ENCODE measurements at places on chromosomes 2 and 18. TPM values are rescaled to one million over a fixed set of nuclear protein-coding genes. Genes with fewer than 3 reads are reported as not detected.

Gene SIX2
- 0.12 TPM for total RNA-seq

GRCh38 chr2:215601990-215602721, 166.3 kb upstream of the FN1 start:
- no peak for ATAC-seq

DNA sequence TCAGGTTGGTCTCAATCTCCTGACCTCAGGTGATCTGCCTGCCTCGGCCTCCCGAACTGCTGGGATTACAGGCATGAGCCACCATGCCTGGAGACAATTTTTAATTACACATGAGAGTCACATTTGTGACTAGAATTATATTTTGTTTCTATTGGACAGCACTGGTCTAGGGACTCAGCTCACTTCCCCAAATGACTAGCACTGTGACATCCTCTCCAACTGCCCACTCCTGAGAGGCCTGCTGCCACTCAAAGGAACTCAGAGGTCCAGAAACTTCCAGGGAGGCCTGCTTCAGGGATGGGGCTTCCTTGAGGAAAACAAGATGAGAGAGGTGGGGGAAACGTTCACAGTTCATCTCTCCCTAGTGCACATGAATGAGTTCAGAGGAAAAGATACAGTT, 29.5 kb downstream of the TMEM163 start:
- no peak for ATAC-seq

Gene CNTNAP5
- total RNA-seq = not detected

Gene SLC16A14
- 3.8 TPM for total RNA-seq

GRCh38 chr2:217834057-217834620, 168.7 kb downstream of the TNS1 start:
- no peak for ATAC-seq

- no peak for ATAC-seq
These were observed 17.6 kb downstream of the LCLAT1 start for GRCh38 chr2:30464544-30465170.

Gene KIAA2012
- not detected for total RNA-seq

Gene ALPP
- not detected for total RNA-seq

DNA sequence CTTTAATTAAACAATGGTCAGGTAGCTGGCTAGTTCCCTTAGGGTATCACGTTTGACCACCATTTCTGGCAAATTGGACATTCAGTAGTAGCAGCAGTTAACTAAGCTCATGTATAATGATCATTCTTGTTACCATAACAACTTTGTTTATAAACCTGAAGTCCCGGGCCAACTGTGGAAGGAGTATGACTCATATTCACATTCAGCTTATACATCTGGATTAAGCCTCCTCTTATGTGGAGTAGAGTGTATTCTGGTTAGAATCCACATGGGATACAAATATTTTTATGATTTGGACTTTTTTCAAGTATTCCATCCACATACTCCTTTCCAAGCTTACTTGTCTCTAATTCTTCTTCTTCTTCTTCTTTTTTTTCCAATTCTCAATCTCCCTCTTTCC, 70.3 kb upstream of the ZSWIM2 start:
- ATAC-seq = peak; percentile 77

Gene CFAP65
- not detected for total RNA-seq

DNA sequence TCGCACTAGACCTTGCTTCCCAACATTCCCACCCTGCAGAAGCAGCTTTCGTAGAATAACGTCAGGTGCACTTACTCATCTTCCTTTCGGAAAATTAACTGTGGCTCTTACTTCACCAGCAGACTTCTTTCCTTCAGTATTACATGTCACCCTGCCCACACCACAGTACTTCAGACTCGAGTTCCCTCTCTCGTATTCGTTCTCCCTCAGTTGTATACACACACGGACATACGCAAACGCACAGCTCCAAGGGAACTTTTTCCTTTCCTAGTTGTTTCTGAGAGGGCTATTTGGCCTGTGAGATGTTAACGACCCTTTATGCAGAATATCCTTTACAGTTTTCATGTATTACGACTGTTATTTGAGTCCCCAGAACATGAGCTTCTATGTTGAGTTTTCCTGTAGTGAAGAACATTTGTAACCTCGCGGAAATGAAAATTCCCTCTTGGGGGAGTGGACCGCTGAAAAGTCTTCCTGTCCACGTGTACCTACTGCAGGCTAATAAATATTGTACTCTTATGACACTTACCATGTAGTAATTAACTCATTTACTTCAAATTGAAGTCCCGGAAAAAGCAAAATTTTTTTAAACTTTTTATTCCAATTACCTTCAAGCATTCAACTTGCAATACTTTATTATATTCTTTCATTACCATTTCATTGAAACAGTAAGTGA, 908 bp downstream of the ERLEC1 start:
- peak; percentile 7 for ATAC-seq

DNA sequence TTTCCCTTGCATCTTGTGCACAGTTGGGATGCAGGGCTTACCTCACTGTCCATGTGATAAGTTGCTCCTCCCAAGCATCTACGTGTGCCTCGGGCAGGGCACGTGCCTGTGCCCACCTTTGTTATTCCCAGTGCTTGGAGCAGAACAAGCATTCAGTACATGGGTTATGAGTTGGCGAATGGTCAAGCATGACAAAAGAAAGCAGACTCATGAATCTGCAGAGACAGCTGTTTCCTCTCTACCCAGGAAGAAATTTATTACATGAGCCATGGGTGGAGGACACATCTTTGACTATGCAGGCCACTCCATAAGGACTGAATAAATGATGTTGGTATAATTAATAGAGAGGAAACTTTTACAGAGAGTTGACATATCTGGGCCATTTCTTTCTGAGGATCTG, 127.8 kb downstream of the TPGS2 start:
- no peak for ATAC-seq

GRCh38 chr2:133562558-133562957, 5.7 kb downstream of the NCKAP5 start:
- ATAC-seq = no peak

Data from esophagus mucosa (tissue), 1 donor.